ENCODE measurements at places on chromosomes 1 and 21.

- DNase-seq = no peak
These were observed at the start of gene HAPLN2 for GRCh38 chr1:156618853-156619581. TSS of gene HAPLN2 (plus strand) at chr1:156619415. CDS start at chr1:156623491, 4,076 bp downstream.

GRCh38 chr21:39568361-39568760 lies 44.4 kb upstream of the B3GALT5 start:
- no peak for DNase-seq

DNA sequence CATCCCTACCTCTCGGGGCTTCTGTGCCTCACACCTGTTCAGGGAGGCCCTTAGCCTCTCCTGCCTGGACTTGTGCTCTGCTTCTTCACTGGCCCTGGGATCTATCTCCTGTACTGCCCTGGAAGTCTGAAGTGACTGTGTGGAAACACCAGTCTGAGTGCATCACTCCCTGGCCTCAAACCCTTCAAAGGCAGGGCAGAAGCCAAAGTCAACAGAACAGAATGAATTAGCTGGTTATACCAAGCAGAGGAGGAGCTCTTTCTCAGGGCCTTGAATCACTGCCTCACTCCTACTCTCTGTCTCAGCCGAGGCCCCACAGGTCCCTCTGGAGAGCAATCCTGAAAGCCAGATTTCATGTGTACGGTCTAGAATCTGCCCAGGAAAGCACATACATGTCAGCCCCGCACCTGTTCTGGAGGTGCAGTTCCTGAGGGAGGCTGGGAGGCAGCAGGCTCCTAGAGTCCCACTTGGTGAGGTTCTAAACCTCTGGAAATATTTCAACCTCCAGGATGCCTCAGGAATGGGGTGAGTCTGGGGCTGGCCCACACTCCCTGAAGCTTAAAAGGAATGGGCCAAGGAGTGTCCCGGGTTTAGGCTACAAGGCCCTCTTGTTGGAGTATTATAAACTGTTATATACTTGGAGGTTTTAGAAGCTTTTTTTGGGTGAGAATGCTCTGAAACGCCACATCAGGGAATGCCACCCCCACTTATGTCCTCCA lies 98.3 kb downstream of the ABCA4 start:
- DNase-seq = no peak

GRCh38 chr21:31460980-31461379 lies 116.9 kb upstream of the TIAM1 start:
- no peak for DNase-seq

GRCh38 chr1:210607361-210607760 lies 278.7 kb downstream of the HHAT start:
- DNase-seq = no peak

DNA sequence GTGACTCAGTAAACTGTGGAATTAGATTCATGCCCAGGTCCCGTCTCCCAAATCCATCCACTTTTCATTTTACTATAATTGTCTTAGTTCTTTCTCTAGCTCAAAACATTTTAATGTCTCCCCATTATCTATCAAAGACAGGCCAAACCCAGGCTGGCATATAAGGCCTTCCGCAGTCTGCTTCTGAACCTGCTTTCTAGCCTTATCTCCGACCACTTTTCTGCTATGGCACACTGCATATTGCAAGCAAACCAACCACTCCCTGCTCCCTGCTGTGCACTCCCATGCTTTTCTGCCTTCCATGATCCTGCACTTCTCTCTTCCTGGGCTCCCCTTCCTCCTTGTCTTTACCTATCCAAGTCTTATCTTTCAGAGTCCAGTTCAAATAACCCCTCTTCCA lies 17.3 kb upstream of the PIGM start:
- no peak for DNase-seq

DNA sequence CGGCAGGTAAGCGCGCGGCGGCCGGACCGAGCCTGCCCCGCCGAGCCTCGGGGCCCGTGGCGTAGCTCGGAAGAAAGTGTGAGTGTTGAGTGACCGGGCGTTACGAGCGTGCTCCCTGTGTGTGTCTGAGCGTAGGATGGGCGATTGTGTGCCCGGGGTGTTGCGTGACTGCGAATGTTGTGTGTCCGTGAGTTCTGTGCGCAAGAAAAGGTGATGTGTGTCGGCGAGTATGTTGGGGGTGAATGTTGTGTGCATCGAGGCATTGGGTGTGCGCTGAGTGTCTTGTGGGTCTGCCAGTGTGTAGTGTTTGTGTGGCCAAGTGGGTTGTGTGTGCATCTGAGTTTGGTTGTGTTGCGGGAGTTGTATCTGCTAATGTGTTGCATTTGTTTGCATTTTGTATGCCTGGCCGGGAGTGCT lies 398 bp downstream of the PTPRU start:
- DNase-seq = peak; percentile 41

GRCh38 chr1:183957216-183957830 lies 80.2 kb downstream of the COLGALT2 start:
- DNase-seq = no peak

- DNase-seq = no peak
These were observed 154.2 kb downstream of the RERE start for GRCh38 chr1:8663090-8663802.

DNA sequence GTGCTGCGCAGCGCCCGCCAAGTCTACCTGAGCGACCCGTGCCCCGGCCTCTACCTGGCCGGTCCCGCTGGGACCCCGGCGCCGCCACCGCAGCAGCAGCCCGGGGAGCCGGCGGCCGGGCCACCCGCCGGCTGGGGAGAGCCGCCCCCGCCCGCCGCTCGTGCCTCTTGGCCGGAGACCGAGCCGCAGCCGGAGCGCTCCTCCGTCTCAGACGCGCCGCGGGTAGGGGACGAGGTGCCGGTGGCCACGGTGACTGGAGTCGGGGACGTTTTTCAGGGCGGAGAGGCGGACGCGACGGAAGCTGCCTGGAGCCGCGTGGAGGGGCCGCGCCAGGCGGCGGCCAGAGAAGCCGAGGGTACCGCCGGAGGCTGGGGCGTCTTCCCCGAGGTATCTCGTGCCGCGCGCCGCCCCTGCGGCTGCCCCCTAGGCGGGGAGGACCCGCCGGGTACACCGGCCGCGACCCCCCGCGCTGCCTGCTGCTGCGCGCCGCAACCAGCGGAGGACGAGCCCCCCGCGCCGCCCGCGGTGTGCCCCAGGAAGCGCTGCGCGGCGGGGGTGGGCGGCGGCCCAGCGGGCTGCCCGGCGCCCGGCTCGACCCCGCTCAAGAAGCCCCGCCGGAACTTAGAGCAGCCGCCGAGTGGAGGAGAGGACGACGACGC lies 646 bp downstream of the IER5 start:
- no peak for DNase-seq

DNA sequence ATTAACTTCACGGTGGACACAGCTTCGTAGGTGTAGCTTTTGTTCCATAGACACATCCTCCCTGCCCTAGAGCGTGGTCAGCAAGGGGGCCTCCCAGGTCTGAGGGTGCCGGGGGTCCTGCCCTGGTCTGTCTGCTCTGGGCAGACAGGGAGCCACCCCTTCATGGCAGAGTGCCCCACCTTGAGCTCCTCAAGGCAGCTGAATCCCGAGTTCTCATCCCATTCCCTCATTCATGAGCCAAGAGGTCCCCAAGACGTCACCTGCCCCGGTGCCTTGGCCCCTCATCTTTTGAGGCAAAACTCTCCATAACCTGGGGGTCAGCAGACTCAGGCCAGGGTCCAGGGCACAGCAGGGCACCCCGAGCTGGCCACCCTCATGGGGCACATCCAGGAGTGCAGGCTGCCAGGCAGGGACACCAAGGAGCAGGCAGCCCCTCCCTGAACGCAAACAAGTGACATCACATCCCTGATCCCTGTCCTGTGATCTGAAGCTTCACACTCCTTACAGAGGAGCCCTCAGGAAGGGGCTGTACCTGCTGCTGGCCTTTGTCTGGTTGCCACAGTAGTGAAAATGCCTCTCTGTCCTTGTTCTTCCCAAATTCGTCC lies 23.3 kb downstream of the UBASH3A start:
- DNase-seq = no peak

- no peak for DNase-seq
These were observed 423.5 kb upstream of the PROX1 start for GRCh38 chr1:213564215-213564659.

GRCh38 chr1:30335389-30335996 lies 387.9 kb downstream of the MATN1 start:
- no peak for DNase-seq

DNA sequence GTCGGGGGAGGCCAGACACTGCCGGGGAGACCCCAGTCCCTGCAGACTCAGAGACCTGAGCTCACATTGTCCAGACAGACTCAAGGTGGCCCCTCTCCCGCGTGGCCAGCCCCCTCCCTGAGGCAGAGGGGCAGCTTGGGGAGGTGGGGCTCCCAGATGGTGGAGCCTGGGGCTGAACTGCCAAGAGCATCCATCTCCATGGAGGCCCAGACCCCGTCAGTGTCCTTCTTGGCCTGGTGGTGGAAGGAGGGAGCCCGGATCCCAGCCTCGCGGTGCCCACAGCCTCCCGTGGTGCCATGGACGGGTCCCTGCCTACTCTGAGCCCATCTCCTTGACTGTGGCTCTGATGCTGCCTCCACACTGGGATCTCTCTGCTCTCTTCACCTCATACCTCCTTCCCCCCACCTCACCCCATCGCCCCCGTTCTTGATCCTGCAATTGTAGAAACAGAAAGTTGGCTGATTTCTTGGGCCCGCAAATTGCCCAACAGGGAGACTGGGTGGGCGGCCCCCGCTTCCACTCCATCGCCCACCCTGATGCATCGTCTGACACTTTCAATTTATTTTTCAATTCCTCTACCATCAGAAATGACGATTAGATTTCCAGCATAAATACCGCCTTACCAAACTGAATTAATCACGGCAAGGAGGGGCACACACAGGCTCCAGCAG lies 348.9 kb downstream of the MATN1 start:
- DNase-seq = no peak

DNA sequence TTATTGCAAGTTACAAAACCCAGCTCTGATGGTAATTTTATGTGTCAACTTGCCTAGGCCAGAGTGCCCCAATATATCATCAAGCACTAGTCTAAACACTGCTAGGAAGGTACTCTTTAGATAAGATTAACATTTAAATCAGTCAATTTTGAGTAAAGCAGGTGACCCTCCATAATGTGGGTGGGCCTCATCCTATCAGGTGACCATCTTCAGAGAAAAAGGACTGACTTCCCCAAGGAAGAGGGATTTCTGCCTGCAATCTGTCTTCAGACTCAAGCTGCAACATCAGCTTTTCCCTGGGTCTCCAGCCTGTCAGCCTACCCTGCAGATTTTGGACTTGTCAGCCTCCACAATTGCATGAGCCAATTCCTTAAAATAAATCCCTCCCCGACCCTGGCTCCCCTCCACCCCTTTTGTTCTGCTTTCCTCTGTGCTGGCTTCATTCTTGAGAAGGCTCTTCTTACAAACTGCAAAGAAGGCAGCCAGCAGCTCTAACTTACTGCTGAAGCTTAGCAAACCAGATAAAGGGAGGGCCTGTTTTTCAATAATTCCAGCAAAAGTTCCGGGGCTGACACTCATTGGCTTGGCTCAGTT lies 56.4 kb upstream of the RUNX3 start:
- no peak for DNase-seq

DNA sequence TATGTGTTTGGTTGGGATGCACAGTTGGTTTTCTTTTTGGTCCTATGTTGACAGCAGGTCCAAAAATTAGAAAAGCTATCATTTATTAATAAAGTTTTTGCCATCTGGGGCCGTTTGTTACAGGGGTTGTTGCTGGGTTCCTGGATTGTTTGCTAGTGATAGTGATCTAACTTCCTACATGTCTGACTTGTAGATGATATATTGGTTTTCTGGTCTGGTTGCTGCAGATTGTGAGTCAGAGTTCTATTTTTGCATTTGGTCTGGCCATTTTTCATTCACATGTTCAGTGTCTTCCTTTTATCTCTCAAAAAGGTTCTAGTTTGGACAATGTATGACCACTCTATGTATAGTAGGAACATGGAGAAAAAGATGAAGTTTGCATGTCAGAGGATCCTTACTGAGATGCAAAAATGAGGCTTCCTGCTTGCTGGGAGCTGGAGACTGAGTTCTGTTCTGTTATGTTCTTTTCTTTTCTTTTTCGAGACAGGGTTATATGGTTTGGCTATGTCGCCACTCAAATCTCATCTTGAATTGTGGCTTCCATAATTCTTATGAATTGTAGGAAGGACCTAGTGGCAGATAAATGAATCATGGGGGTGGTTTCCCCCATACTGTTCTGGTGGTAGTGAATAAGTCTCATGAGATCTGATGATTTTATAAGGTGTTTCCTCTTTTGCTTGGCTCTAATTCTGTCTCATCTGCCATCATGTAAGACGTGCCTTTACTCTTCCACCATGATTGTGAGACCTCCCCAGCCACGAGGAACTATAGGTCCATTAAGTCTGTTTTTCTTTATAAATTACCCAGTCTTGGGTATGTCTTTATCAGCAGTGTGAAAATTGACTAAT lies 4.2 kb upstream of the NVL start:
- peak; percentile 38 for DNase-seq

DNA sequence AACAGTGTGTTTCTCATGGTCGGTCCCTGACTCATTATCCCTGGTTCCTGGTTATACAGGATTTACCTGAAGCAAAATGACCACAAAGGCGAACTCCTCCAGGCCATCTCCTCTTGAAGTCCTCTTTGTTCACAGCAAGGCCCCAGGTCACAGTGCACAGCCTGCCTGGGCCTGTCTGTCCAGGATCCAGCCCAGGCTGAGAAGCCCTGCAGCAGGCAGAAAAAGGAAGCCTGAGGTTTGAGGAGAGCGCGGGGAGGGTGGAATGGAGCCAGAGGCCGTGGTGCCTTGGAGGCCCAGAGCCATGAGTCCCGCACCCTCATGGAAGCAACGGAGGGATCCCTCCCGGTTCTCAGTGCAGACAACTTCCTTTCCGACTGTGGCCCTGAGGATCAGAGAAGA lies 136.8 kb upstream of the IRF2BP2 start:
- no peak for DNase-seq

GRCh38 chr1:28973596-28974421 lies 59.4 kb downstream of the EPB41 start:
- DNase-seq = no peak

DNA sequence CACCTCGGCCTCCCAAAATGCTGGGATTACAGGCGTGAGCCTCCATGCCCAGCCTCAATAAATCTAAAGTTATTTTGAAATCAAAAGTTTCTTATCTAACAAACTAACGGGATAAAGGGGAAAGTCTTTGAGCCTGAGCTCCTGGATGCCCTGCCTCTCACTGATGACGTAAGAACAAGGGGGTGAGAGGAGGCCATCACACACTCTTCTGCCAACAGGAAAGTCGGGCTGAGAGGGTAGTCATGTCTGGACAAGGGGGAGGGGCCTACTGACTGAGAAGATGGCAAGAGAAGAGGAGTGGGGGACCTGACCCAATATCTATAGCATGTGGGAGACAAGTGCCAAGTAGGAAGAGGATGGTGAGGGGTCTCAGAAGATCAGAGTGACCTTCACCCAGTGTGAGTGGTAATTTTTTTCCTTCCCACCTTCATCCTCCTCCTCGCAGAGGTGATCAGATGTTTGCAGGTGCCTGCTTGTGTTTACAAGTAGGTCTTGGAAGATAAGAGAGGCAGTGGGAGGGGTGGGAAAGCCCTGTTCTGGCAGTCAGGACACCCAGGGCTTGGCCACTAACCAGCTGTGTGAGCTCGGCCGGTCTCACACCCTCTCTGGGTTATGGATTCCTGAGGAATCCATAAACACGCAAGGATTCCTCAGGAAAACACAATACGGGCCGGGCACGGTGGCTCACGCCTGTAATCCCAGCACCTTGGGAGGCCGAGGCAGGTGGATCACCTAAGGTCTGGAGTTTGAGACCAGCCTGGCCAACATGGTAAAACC lies 9.6 kb downstream of the UQCRHL start:
- no peak for DNase-seq

Data from GM13976 (cell line).